AG08395 (cell line): ENCODE measurements at places on chromosomes 11 and 22.

- peak; percentile 48 for DNase-seq
Measured at GRCh38 chr11:44309478-44310205, at the start of gene ALX4. Gene ALX4, minus strand, starts transcription at chr11:44310139. Its CDS starts 77 bp downstream, at chr11:44310062.

- peak; percentile 87 for DNase-seq
Measured at GRCh38 chr11:46826310-46827044, 19.6 kb downstream of the CKAP5 start.

DNA sequence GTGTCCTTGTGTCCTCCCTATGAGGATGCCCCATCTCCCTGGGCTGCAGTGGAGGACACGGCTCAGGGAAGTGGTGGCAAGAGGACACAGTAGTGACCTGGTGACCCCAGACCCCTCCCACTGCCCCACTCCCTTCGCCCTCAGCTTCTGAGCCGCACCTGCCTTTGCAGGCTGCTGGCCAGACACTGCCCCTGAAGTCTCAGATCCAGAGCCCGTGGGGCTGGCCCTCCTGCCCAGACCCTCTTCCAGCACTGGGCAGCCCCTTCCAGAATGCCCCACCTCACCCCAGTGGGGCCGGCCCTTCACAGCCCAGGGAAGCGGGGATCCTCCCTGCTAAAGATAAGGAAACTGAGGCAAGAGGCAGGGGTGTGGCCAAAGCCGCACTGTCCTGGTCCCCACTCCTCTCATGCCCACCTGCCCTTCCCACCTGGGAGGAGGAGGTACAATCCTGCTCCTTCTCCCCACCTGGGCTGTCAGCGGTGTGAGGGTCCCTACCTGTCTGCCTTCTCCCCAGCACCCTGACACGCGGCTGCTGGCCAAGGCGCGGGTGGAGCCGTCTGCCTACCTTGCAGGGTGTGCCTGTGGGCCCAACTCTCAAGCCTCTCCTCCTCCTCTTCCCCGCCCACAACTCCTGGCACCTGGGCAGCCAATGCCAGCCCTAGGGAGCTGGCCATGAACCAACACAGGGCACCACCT lies 17.3 kb downstream of the TRPM5 start:
- no peak for DNase-seq

GRCh38 chr11:40360206-40360798 lies 1099.2 kb downstream of the LRRC4C start:
- no peak for DNase-seq

DNA sequence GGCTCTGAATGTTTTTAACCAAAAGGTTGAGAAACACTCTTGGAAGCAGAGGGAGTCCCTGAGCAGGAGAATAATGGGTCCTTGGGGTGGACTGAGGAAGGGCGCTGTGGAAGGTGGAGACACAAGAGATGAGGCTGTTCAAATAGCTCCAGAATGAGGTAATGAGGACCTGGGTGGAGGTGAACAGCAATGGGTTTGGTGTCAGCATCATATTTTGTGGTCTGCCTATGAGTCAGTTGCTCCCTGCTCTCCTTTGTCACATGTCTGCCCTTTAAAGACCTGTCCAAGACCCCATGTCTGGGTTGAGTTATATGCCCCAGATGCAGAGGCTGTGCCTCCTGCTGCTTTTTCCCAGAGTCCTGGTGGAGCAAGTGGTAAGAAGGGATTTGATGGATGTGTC lies 113.6 kb downstream of the BARX2 start:
- no peak for DNase-seq

- DNase-seq = no peak
Measured at GRCh38 chr11:131533149-131533548, 162.7 kb downstream of the NTM start.
